GM23338 (cell line): ENCODE measurements at places on chromosomes 6 and 20.

- no peak for DNase-seq
Observed at GRCh38 chr6:41475737-41476357, 70.3 kb upstream of the FOXP4 start.

GRCh38 chr6:106385530-106385929 is 25.0 kb downstream of the CRYBG1 start:
- DNase-seq = no peak

GRCh38 chr6:154950979-154951344 is 44.2 kb upstream of the TIAM2 start:
- no peak for DNase-seq

DNA sequence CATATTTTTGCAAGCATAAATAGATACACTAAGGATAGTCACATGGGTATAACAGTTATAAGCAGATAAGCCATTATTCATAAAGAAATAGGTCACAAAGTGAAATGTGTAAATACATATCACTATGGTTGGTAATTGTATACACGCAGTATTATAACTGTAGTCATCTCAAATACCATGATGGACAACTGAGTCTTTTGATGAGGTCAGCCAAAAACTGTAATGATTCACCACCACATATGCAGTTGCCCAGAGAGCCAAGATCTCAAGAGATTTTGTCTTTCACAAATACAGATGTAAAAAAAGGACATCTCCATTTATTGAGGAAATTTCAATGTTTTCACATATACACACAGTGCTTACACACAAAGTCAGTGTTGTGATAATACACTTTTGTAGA is 28.3 kb downstream of the ZNF292 start:
- no peak for DNase-seq

DNA sequence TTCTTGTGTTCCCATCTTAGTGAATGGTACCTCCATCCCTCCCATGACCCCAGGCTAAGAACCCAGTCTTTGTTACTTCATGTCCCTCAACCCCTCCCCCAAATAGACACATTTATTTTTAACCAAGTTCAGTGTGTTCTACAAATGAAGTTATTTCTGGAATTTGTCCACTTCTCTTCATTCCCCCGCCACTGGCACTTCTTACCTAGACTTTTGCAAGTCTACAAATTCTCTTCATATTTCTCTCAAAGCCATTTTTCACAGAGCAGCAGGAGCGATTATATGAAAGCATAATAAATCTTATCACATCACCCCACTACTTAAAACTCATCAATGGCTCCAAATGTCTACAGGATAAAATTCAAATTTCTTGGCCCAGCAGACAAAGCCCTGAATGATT is 131.4 kb downstream of the BTBD9 start:
- DNase-seq = no peak

DNA sequence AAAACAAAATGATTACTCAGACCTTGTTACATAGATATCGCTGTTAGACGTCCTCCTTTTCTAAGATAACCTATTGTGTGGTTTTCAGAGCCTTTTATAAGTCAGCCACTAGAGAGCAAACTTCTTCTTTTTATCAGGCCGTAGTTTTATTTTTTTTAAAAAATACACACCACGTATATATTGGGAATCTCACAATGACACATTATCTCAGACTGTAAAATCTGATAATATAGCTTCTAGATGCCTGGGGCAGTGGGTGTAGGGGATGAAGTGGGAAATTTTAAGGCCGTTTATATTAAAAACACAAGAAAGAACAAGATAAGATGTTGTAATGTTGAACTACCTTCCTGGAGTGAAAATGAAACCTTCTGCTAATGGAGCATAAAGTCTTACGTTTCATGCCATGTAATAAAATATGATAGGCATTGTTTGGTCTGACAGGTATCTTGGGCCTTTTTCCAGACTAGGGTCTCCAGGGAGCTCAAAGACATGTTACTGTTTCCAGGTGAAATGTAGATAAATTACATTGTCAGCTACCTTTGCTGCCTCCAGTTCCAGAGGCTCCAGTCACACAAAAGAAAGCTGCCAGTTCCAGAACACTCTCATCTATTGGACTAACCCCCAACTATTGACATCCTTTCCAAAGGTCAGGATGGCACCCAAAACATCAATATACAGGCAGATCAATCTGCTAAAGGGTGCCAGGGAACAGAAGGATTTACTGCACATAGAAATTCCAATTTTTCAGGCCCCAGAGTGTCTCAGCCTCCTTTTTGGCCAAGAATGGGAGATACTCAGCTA is 130.2 kb upstream of the AKIRIN2 start:
- DNase-seq = peak; percentile 50

DNA sequence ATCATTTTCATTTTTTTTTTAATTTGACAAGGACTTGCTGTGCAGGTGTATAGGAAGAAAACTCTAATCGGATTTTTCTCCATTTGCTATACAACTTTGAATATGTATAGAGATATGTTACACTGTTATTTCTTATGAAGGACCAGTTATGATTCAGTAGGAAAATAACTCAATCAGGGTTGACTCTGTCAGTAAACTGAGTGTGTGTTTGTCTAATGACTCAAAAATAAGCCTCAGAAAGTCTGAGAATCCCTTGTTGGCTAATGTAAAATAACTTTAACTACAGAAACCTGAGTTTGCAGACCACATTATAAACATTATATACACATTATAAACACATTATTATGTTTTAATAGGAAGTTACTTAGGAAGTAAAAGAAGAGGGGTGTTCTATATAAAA is 352.6 kb downstream of the RIMS1 start:
- DNase-seq = no peak

GRCh38 chr6:117072134-117072533 is 193.2 kb upstream of the VGLL2 start:
- DNase-seq = no peak

- no peak for DNase-seq
Observed at GRCh38 chr6:111992851-111993250, 61.1 kb upstream of the CCN6 start.

DNA sequence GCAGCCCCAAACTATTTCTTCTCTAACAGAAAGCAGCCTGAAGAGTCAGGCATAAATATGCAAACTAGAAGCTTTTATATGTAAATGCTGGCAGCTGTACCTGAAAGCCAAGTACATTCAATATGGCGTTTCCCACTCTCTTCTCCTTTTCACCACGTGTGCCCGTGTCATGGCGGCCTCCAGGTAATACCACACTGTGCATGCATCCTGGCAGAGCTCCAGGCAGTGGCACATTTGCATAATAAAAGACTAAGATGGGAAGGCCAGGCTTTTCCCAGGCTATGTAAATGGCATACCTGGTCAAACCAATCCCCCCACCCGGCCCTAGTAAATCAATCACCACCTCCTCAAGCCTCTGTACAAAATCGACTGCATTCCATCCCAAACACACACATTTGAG is 120.6 kb downstream of the MMUT start:
- DNase-seq = peak; percentile 97

- peak; percentile 82 for DNase-seq
Observed at GRCh38 chr6:150142670-150143515, at the start of gene PPP1R14C. Gene PPP1R14C (plus strand): TSS chr6:150143044. CDS start chr6:150143193, 149 bp downstream.

DNA sequence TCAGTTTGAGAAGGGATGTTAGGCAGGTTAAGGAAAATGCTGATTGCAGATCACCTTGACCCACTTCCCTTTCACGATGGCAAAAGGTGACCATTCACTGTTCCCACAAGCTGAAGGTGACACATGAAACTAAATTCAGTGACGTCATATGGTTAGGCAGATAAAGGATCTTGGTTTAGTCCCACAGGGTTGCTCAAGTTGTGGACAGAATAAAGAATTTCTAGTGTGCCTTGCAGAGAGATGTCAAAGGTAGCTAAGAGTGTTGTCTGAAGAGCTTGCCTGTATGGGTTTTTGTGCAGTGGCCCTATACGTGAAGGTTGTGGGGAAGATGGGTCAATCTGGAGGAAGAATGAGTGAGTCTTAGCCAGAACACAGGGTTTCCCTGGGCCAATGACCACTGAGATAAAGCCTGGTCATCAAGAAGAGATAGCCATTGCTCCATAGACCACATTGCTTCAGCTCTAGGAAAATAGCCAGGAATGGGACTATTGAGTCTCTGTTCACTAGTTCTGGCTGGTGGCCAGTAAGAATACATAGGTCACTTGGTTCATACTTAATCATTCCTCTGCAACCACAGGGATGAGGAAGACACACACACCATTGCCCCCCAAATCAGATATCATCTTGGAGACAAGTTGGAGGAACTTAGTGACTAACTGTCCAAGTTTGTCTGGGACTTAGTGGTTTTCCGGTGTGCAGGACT is 148.5 kb upstream of the ATXN1 start:
- DNase-seq = no peak

- DNase-seq = no peak
Observed at GRCh38 chr6:30839671-30840070, 44.6 kb upstream of the DDR1 start.

DNA sequence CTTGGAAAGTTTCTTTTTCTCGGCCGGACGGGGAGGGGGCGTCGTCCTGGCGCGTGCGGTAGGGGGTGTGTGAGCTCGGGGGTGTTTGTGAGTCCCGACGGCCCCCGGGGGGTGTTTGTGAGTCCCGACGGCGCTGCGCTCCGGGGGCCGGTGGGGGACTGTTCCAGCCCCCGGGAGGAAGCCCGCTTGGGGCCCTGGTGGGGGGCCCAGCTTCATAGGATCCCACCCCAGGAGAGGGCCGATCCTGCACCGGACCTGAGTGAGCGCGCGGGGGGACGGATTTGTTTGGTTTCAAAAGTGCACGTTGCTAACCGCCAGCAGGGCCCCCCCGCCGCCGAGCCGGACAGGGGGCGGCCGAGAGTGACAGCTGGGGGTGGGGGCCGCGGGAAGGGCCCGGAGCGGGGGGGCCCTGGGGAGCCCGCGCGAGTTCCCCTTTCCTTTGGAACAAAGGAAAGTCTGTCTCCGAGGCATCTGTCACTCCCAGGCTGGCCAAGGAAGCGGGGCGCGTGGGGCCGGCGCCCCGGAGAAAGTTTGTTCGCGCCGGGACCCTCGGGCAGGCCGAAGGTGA is 485 bp downstream of the TGIF2 start:
- DNase-seq = no peak

DNA sequence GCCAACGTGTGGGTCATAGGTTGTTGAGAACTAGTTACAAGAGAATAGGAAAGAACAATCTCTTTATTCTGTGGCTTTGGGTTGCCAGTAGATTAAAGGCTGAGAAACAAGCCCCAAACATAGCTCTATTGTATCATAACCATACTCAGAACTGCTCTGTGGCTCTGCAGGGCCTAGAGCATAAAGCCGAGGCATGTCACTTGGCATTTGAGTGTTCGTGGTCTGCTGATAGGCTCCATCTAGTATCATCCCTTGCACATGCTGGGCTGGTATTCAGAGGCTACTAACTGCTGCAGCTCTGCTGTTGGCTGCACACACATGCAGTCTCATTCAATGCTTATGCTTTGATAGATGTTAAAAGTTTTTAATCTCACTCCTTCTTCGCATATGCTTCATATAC is 157.9 kb downstream of the OGFRL1 start:
- DNase-seq = no peak

DNA sequence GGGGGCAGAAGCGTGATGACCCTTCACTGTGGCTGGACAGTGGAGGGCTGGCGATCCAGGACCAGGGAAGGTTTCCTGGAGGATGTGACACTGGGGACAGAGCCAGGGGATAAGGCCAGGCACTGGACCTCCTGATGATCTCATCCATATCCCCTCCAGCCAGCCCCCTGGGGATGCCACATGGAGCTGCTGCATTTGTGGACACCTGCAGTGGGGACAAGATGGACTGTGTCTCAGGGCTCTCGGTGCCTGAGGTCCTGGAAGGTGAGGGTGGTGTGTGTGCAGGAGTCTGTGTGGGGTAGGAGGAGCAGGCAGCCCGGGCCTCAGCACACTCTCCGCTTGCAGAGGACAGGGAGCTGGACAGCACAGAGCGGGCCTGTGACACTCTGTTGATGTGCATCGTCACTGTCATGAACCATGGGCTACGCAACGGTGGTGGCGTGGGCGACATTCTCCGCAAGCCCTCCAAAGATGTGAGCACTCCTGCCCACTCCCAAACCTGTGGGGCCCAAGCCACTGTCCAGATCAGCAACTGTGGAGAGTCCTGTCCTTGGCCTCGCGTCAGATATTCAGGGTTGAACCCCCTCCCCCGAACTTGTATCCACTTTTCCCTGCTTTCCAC is 19.9 kb downstream of the UQCC2 start:
- DNase-seq = no peak

DNA sequence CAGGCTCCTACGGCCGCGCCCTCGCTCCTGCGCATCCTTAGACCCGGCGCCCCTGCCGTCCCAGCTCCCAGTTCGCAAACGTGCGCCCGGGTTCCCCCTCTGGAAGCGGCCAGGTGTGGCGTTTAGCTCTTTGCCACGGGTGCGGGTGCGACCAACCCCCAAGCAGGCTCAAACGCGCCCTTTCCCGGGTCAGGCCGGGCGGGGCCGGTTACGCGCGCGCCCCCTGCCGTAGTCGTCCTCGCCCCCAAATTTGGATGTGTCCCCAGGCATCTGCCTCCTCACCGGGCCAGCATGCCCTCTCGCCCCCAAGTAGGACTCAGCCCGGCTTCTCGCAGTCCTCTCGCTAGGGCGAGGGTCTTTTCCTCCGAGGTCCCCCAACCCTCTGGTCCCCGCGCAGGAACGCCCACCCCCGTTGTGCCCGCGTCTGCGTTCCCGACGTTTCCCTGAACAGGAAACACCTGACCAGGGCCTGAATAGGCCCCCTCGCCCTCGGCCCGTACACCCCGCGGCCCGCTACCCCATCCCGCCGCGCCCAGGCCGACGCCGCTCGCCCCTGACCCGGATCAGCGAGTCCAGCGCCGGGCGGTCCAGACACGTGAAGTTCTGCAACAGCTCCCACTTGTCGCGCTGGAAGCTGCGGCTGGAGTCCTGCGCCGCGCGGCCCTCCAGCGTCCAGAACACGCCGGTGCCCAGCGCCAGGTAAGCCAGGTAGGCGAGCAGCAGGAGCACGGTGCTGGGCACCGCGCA is 520 bp downstream of the KCNK17 start:
- peak; percentile 83 for DNase-seq

GRCh38 chr6:136614994-136615393 is 64.8 kb upstream of the MAP7 start:
- no peak for DNase-seq

- peak; percentile 85 for DNase-seq
Observed at GRCh38 chr6:26234421-26235301, 130.3 kb upstream of the BTN3A2 start.

DNA sequence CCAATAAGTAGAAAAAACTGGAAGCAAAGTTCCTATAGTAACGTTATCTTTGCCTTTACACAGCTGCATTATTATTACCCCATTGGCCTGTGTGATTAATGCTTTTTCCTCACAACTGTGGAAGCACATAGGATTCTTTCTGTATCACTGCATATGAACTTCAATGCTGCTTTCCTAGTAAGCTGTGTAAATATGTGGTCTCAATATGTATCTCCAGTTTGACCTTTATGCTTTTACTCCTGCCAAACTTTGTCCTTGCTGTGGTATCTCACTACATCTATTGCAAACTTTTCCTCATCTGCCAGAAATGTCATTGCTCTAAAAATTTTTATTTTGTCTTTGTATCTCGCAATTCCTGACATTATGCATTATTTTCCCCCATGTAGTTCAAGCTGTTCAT is 168.6 kb downstream of the ZFAND3 start:
- DNase-seq = no peak
